Mucosa of descending colon (tissue), 3 donors: ENCODE measurements at places on chromosomes 2 and 18.

GRCh38 chr2:234136461-234136860 is 86.0 kb downstream of the SPP2 start:
- DNase-seq = no peak

DNA sequence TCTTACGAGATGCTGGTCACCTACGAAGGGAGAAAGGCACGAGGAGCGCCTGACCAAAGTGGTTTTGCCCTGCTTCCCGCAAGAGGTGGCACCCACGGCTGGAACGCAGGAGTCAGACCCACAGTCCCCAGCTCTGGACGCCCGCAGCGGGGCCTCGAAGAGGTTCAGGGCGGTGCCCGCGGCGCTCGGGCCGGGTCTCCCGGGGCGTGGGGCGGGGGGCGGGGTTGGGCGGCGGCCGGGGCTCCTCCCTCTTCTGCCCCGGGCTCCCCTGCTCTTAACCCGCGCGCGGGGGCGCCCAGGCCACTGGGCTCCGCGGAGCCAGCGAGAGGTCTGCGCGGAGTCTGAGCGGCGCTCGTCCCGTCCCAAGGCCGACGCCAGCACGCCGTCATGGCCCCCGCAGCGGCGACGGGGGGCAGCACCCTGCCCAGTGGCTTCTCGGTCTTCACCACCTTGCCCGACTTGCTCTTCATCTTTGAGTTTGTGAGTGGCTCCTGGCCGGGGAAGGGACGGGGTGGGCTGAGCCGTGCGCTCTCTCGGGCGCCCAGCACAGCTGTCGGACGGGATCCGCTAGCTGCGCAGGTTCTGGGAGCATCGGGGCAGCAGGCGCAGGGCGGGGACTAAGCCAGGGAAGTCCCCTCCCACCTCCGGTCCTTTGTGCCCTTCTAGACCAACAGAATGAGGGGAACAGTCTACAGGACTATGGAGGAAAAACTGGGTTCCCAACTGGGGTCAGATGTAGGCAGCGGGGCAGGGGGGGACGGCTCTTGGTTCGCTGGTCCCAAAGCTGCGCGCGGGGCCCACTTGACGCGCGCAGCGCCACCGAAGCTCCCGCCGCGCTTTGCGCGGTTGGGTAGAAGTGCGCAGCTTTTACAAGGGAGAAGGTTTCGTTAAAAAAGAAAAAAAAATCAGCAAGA is at the start of gene MAL:
Gene MAL, plus strand, starts transcription at position 303 of the 914 bp plus-strand sequence. Its CDS starts 85 bp downstream, at position 388.
- peak; percentile 58 for DNase-seq

DNA sequence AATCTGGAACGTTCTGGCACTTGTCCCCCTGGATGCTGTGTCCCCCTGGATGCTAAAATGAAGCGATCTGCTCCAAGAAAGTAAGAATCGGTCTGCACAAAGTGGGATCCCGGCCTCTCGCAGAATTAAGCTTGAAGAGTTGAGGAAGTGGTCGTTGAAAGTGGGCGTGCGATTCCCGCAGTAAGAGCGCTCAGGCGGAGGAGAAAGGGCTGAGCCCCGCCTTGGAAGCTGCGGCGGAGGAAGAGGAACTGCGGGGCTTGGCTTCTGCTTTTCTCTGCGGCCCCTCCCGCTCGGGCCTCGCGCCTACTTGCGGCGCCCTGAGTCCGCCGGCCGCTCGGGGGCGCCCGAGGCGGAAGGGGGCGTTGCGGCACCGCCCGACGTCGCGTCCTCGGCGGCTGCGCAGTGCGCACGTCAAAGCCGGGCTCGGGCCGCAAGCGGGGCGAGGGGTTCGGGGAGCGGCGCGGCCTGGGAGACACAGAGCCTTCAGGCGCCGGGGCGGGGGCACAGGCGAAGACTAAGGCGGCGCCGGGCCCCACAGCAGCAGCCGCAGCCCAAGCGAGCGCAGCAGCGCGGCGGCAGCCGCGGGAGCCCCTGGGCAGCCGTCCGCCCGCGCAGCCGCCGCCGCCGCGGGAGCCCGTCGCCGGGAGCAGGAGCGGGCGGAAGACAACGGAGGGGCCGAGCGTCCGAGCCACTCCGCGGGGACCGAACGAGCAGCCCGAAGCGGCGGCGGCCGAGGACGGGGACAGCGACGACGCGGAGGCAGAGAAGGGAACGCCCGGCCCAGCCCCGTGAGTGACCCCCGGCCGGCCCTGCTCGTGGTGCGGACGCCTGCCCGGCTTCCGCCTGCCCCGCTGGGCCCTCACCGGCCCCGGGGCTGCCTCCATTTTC is at the start of gene CAB39:
Gene CAB39, plus strand, starts transcription at position 400 of the 888 bp plus-strand sequence. CDS start 47,160 bp downstream, outside the sequence.
- DNase-seq = peak; percentile 93

GRCh38 chr2:42935692-42936671 is 143.6 kb upstream of the HAAO start:
- DNase-seq = no peak

- DNase-seq = no peak
Measured at GRCh38 chr18:59231114-59231513, 11.2 kb downstream of the GRP start.

DNA sequence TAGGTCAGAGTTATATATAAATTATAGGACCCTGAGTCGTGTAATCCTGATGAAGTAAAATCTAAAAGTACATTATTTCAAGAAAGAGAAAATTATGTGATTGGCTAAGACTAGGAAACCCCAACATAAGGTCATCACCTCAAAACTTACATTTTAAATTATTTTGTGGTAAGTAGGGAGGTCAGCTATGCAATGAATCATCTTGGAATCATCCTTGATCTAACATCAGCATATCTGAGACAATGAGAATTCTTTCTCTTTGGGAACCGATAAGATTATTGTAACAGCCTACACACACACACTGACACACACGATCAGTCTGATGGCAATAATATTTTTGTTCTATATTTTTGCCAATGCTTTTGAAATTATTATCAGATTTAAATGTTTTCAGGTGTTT is 904.8 kb upstream of the CHAC2 start:
- no peak for DNase-seq

DNA sequence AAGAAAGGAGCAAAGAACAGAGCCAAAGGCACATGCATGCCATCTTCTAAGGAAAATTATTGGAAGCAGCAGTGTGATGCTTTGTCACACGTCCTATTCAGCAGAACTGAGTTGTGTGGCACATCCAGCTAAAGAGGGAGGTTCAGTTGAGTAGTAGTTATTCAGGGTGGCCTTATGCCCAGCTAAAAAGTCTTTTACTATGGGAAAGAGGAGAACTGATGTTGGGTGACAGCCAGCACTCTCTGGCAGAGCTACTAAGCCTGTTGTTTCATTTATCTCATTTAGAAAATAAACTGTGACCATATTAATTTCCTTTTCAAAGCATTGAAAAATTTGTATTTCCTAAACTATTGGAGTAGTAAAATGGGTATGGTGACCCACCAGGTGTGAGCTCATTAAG is 18.5 kb downstream of the ITGA6 start:
- no peak for DNase-seq

DNA sequence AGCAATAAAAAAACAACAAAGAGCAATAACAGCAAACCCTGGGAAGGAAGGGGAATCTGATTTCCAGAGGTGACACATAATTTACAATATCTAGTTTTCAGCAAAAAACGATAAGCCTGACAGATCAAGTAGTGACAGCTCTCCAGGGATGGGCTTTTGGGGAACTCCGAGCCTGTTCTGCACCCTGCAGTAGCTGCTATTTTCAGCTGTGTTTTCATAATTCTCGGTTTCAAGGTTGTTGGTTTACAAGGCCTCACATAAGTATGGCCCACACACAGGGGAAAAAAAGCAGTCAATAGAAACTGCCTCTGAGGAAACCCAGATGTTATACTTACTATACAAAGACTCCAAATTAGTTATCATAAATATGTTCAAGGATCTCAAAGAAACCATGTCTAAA is 67.7 kb upstream of the CTLA4 start:
- DNase-seq = no peak

DNA sequence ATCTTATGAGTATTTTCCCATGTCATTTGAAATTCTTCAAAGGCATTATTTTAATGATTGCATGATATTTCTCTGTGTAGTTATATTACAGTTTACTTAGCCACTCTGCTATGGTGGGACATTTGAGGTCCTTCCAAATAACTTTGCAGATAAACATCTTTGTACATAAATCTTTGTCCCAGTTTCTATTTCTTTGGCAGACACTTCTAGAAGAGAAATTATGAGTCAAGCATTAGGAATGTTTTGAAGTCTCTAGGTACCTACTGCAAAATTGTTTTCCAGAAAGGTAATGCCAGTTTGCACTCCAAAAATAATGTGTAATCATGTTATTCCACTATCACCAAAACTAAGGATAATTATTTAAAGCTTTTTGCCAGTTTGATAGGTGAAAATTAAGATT is 149.7 kb downstream of the EN1 start:
- no peak for DNase-seq

DNA sequence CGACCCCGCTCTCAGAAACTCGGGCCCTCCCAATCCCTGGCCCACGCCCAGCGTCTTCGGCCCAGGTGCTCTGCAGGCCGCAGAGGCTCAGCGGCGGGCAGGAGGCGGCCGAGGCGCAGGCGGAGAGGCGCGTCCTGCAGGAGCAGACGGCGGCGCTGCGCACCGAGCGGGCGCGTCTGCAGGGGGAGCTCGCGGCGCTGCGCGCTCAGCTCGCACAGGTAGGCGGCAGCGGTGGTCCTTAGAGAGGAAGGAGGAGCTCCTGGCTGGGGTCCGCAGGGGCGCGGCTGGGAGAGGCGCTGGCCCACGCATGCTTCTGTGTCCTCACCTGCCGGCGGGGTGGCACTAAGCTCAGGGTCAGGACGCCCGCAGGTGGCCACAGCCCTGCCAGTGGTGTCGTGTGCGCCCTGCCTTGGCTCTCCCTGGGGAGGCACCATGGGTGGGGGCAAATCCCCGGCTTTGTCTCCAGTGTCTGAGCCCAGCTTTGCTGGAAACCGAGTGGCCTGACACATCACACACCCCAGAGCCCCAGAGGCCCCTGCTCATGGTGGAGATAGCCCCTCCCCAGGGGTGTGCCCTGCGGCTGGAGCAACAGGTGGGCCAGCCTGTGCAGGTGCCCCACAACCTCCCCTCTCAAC is 14.9 kb upstream of the SNED1 start:
- peak; percentile 69 for DNase-seq

DNA sequence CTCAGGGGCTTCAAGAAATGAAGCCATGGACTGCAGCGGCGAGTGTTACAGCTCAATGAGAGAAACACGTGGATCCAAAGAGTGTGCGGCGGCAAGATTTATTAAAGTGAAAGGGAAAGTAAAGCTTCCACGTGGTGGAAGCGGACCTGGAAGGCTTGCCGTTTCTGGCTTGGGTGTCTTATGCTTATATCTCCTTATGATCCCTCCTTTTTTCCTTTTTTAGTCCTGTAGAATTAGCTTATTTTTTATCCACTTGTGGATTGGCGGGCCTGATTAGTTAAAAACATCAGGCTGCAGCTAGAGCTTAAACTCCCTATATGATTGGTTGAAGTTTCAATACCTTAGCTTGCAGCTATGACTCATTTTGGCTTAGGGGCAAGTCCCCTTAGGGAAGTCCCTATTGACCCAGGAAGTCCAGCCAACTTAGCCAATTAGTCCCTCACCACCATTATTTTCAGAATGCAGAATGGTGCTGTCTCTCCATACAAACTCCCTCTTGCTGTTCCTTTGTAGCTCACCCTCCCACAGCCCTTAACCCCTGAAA is 11.6 kb upstream of the HNMT start:
- no peak for DNase-seq

- no peak for DNase-seq
Measured at GRCh38 chr2:16181062-16181740, 240.9 kb downstream of the MYCN start.

DNA sequence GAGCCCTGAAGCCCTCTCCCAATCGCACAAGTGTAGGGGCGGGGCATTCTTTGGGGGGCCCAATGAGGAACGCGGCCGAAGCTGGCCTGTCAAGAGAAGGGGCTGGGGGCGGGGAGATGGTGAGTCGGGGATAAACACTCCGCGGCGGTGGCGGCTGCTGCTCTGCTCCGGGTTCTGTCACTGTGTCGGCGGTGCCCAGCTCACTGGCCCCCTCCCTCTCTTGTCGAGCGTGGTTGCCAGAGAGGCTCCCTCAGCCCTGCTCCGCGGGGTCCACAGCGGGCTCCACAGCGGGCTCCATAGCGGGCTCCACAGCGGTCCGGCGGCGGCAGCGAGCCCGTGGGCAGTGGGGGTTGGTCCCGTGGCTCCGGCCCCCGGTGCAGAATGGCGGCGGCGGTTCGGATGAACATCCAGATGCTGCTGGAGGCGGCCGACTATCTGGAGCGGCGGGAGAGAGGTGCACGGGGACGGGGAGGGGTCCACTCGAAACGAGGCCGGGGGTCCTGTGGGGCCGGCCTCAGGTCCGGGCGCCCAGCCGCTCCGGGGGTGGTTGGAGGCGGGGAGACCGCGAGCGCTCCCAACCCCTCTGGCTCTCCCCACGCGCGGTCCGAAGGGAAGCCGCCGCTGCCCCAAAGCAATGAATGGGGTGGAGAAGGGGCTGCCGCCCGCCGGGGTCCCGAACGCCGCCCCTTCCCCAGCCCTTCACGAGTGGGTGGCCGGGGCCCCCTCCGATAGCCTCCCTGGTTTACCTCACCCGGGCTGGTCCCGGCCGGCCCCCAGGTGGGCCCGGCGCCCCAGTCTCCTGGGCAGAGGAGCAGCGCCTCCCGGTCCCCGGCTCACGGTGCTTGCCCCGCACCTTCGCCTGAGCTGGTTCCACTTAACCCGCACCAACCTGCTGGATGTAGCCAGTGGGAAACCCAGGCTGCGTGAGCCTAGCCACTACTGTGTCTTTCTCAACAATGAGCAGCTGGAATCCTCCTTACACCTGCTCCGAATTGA is at the start of gene MXD1:
Gene MXD1, plus strand, starts transcription at position 160 of the 996 bp plus-strand sequence. Its CDS starts 222 bp downstream, at position 382.
- peak; percentile 99 for DNase-seq

DNA sequence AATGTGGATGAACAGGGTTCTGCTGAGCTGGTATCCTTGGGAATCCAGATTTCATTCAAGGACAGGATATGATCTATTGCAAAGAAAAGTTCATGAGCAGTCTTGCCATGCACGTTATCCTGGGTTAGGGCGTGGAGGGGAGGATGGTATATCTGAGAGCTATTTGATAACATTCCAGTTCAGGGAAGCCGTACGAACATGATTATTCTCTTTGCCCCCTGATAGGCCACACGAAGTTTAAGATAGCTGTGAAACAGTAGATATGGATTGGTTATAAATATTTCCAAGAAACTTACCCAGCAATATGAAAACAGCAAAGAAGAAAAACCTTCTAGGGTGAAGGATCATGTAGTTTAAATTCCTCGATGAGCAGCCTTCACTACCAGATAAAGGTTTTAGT is 171.9 kb downstream of the LTBP1 start:
- no peak for DNase-seq

- no peak for DNase-seq
Measured at GRCh38 chr2:219087361-219087760, 26.6 kb upstream of the IHH start.

DNA sequence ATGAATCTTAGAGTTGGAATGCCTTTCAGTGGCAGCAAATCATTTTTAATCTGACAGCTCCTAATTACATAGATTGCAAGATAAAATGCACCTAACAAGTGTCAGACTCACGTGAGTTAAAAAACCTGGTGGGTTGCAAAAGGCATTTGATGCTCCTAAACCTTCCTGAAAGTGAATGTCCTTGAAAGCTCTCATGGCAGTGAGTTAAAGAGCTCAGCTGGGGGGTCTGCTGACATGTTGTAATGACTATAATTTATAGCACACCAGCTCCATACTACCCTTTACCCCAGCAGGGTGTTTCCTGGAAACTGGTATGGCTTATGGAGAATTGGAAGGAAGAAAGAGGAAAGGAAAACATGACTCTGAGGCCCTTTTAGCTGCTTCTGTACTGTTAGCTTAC is 91.9 kb upstream of the CAVIN2 start:
- no peak for DNase-seq

GRCh38 chr18:500632-501405 is at the start of gene COLEC12:
Gene COLEC12 (minus strand): TSS chr18:500701. CDS start chr18:500514, 187 bp downstream.
- peak; percentile 48 for DNase-seq

GRCh38 chr18:27954226-27954625 is 222.7 kb downstream of the CDH2 start:
- DNase-seq = no peak

GRCh38 chr2:29201979-29202378 is 86.8 kb downstream of the CLIP4 start:
- DNase-seq = no peak
